ENCODE measurements at places on chromosomes 12 and 14. TPM values are rescaled to one million over a fixed set of nuclear protein-coding genes. Genes with fewer than 3 reads are reported as not detected.
A peak's percentile ranks its signal among the peaks of the same experiment; 100 is the strongest.

The HOXC9 gene
- total RNA-seq = 0.10 TPM

The COCH gene
- total RNA-seq = 3.3 TPM

The PTGDR gene
- total RNA-seq = 2.5 TPM

The FSCB gene
- not detected for total RNA-seq

The PPP1R1A gene
- 14.0 TPM for total RNA-seq

The TMEM52B gene
- total RNA-seq = 0.03 TPM

The HSPA2 gene
- 0.93 TPM for total RNA-seq

The EIF2S3B gene
- total RNA-seq = 1.3 TPM

The C1QL4 gene
- total RNA-seq = not detected

The CFAP54 gene
- 0.67 TPM for total RNA-seq

The RIN3 gene
- total RNA-seq = 4.2 TPM

The CCDC177 gene
- total RNA-seq = not detected

The CYP27B1 gene
- 0.23 TPM for total RNA-seq

The CAPZA3 gene
- not detected for total RNA-seq

The OAS2 gene
- 0.44 TPM for total RNA-seq

The INF2 gene
- total RNA-seq = 31.6 TPM

- no peak for DNase-seq
Observed at GRCh38 chr14:96108061-96108795, 69.1 kb downstream of the C14orf132 start.

GRCh38 chr12:13007496-13008233 is 7.6 kb upstream of the HEBP1 start:
- no peak for DNase-seq

- no peak for DNase-seq
Observed at GRCh38 chr12:50537538-50537919, 32.7 kb downstream of the DIP2B start.

GRCh38 chr14:89915114-89915878 is 39.2 kb downstream of the EFCAB11 start:
- DNase-seq = peak; percentile 82

DNA sequence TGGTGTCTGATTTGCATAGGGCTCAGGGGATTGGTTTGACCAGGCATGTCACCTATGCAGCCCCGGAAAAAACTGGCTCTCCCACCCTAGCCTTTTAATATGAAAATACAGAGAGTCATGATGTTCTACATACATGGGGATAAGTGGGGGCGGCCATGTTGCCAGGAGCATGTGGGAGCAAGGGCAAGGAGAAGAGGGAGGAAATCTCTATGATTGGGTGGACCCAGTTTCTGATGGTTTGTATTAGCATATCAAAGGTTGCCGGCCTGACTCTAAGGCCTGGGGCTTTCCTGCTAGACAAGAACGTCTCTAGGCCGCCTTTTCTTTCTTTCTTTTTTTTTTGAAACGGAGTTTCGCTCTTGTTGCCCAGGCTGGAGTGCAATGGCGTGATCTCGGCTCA is 123.4 kb upstream of the CPSF6 start:
- no peak for DNase-seq

DNA sequence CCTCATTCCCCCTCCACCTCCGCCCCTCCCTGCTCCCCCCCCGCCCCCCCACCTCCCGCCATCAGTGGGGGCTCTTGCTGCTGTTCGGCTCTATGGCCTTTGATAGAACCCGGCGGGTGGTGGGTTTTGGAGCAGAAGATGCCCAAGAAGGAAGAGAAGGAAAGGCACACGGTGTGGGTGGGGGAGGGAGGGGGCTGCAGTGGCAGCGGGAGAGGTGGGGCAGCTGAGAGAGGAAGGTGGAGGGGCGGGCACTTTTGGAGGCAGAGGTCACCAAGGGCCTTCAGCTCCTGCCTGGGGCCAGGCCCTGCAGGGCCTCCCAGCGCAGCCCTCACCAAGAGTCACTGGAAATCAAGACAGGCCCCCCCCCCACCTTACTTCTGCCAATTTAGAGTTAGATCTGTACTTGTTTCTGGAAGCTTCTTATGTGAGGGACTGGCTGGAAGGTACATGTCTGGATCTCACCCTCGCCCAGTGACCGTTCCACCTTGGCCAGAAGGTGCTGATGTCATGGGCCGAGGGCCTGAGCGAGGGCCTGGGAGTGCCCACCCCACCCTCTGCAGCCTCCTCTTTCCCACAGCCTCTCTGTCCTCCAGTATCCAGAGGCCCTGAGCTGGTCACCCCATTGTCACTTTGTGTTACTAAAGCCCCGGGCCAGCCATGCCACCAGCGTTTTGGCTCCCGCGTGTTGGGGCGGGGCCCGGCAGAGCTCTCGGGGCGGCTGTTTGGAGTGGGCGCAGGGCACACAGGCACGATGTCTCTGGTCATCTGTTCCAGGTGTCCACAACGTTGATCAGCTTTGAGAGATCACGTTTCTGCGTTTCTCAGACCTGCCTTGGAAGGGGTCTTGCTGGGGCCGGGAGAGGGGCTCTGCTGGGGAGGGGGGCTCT is 153.9 kb downstream of the KIF26A start:
- DNase-seq = no peak

DNA sequence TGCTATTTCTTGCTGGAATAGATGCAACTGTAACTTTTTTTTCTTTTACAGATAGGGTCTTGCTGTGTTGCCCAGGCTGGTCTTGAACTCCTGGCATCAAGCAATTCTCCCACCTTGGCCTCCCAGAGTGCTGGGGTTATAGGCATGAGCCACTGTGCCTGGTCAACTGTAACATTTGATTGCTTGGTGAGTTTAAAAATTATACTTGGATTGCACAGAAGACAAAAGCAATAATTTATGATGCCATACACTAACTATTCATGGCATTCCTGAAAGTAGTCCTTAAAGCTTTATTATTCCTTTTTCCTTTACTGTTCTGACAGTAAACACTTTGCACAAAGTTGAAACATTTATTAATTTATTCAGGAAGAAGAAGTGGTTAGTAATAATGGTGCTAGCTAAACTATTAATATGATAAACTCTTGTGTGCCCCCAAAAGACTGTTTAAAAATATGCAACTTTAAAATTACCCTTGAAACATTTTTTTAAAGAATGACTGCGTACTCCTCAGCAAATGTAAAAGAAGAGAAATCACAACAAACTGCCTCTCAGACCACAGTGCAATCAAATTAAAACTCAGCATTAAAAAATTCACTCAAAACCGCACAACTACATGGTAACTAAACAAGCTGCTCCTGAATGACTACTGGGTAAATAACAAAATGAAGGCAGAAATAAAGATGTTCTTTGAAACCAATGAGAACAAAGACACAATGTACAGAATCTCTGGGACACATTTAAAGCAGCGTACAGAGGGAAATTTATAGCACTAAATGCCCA is 8.3 kb downstream of the PTPRB start:
- DNase-seq = no peak

DNA sequence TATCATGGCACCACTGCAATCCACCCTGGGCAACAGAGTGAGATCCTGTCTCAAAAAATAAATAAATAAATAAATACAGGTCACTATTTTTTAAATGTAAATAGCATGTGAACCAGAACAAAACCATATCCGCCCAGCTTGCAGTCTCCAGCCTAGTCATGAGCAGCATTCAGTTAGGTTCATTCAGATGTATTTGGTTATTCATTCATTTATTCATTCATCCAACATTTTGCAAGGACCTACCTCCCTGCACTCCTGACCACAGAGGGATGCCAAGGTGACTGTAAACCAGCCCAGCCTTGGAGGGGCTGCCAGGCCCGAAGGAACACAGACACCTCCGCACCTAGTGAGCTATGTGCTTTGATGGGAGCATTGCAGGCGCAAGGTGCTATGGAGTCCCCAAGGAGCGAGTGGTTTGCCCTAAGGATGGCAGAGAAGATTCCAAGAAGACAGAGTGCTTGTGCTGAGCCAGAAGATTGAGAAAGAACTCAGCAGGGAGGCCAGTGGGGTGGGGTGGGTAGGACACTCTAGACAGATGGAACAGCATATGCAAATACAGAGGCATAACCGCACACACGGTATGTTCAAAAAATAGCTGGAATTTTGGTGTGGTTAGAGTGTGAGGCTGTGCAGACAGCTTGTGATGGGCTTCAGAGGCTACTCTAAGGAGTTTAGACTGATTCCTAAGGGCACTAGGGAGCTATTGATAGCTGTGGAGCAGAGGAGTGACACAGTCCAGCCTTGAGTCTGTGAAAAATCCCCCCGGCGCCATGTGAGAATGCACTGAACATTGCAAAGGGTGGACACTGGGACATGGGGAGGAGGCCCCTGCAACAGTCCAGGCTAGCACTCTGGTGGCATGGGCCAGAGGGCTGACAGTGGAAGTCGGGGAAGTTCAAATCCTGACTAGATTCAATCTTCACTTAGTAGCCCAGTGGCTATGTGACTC is 11.7 kb downstream of the DTX1 start:
- no peak for DNase-seq

- DNase-seq = no peak
Observed at GRCh38 chr12:113392988-113393579, 10.6 kb downstream of the SDS start.

DNA sequence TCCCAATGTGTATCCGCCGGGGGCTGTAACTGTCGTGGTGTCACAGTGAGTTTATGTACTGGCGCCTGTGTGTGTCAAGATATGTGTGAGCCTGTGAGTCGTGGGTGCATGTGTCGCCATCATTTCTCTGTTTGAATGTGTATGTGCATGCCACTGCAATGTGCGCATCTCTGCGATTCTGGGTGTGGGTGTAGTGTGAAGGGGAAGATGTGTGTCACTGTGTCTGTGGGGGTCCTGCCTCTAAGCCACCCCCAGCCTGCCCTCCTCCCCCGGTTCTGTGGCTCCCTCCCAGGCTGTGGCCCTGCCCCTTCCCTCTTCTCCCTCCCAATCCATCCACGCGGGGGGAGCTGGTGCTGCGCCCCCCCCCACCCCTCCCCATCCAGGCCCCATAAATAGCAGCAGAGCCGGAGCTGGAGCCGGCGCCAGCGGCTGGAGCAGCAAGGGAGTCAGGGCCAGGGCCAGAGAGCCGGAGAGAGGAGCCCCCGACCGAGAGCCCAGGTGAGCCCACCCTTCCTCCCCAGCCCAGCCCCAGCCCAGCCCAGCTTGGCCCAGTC is at the start of gene CPNE6:
Gene CPNE6, plus strand, starts transcription at position 419 of the 554 bp plus-strand sequence. CDS start 1,375 bp downstream, outside the sequence.
- DNase-seq = no peak

- DNase-seq = no peak
Observed at GRCh38 chr14:85195872-85196477, 334.0 kb upstream of the FLRT2 start.

DNA sequence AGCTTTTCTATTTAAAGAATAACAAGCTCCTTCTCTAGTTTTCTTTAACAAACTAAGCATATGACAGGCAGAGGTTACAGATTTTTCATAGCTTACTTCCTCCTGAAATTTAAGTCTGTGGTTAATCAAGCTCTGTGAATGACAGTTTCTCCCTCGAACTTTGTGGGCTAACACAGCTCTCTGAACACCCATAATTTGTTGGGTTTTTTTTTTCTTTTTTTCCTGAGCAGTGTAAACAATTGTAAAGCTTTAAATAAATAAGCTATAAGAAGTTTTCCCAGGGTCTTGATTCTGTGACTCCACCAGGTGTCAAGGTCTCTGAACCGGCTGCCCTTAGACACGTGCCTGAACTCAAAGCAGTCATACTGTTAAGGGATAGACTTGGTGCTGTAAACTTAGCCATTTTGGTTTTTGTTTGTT is 128.1 kb upstream of the AMIGO2 start:
- DNase-seq = no peak

DNA sequence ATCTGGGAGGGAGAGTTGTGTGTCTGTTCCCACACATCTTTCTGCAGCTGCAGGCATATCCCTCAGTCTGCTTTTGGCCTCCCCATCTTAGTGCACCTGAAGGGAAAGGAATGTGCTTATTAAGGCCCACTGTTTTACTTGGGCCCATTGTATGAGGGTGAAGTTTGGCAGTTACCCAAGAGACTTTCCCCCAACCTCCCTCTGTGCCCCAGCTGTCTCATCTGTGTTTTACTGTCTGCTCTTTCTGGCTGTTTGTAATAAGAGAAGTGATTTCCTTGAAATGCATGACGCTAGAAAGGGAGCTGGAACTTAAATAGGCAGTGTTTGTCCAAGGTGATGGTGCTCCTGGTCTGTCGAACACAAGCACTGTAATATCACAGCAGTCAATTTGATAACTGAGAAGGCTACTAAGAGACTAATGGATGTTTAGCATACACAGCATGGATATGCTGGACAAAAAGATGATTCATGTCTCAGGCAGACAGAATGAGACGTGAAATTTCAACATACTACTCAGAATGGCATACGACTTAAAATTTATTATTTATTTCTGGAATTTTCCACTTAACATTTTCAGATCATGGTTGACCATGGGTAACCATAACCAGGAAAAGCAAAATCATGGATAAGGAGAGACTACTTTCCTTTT is 43.6 kb downstream of the FSCB start:
- no peak for DNase-seq

DNA sequence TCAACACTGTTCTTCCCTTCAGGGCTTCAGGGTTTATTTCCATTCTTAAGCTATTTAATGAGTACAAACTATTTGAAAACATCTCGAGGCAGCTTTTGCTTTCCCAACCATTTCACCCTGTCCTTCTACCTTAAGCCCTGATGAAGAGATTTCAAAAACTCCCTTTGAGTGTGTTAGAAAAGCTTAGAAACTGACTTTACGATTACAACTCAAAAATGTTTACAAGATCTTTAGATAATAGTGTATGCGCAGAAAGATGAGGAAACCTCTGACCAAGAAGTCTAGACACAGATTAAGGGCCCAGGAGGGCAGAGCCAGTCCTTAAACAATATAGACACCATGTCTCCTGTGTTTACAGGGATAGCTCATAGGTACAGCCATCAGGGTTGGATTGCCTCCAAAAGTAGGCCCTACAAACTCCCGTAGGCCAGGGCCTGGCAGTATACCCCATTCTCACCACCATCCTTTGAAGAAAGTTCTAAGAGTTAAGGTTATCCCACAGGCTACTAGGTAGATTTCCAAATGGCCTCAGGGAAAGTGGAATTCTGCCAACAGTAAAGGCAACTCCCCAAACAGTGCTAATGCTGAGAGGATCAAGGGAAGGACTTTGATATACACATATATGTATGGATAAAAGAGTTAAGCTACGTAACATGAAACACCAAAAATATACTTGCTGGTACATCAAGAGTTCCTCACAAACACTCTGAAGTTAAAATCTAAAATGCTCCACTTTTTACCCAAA is 11.4 kb upstream of the SOS2 start:
- DNase-seq = no peak

- no peak for DNase-seq
Observed at GRCh38 chr12:42585841-42586216, 3.7 kb downstream of the PRICKLE1 start.

DNA sequence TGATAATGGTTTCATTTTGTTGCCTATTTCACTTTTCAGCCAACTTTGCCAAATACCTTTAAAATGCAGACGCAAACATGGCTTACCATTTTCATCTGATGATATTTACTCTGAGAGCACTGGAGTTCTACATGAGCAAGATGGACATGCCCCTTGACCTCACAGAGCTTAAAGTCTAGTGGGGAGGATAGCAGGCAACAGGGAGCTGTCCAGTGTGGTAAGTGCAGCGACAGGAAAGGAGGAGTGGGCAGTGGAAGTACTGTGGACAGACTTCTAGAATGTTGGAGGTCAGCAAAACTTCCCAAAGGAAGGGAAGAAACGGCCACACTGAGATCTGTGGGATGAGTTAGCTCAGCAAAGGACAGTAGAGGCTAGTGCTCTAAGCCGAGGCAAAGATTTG is 25.3 kb downstream of the LRIG3 start:
- no peak for DNase-seq

GRCh38 chr14:92400579-92401444 is 77.8 kb downstream of the SLC24A4 start:
- DNase-seq = no peak

Data from hepatocyte (in vitro differentiated cells).